Activated naive CD8-positive, alpha-beta T cell treated with anti-CD3 and anti-CD28 coated beads, Interleukin-2, amount 50 U/mL, for 16 hours (primary cell): ENCODE measurements at places on chromosomes 7 and 10.

GRCh38 chr10:29804025-29804852, 169.5 kb upstream of the SVIL start:
- no peak for DNase-seq

DNA sequence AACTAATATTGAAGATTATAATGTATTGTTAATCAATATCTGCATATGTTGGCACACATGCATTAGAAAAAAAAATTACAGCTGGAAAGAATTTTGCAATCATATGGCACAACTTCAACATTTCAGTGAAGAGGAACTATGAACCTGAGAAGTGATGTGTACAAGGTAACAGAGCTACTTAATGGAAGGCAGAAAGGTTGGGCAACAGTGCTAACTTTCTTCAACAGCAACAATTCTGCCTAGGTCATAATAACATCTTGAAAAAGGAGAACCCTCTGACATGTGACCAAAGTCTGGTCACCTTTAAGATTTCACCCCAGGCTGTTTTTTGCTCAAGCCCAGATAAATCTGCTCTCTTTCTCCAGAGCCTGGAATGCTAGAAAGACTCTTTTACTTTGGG, 47.9 kb upstream of the SKAP2 start:
- no peak for DNase-seq

DNA sequence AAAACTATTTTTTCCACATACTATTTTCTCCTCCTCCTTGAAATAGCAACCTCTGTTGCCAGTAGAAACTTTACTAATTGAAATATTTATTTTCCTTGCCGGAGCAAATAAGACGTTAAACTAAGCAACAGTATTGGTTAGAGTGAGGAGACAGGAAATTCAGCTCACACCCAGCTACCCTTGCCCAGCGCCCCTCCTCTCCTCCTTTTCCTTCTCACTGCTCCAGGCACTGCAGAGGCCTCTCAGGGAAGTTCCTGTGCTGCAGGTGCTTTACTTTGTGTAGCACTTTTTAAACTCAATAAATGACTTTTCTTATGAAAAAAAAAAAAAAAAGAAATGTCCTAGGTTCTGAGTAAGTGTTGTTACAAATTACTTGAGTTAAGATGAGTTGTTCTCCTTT, 134.0 kb downstream of the SEMA3E start:
- no peak for DNase-seq

DNA sequence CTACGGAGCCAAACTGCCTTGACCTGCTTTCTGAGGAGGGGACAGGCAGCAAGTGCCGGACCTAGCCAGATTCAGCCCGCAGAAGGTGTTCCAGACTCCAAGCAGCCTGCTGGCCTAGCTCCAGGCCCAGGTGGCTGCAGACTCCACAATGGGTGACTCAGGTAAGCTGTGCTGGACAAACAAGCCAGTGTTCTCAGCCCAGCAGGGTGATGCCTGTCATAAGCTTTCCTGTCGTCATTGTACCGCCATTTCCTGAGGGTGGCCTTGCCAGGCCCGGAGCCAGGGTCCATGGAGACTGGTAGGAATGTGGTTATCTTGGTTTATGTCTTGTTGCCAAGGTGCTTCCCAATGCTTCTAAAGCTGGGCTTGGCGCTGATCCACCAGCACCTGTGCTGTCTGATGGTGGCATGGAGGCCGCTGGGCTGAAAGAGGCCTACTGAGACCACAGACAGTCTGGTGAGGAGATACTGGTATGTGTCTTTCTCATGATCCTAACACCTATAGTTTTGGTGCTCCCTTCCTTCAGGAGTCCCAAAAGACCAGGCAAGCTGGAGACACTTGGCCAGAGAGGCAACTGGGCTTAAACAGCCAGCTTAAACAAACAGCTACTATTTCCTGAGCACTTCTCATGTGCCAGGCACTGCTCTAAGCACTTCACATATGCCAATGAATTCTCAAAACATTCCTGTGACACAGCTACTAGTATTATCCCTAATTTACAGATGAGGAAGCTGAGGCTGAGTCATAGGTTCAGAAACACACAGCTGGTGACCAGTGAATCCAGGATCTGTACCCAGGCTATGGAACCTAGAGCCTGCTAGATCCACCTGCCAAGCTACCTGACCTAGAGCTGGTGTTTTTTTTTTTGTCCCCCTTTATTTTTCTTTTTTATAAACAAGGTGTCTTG, 42.0 kb downstream of the ZC3HC1 start:
- DNase-seq = no peak

DNA sequence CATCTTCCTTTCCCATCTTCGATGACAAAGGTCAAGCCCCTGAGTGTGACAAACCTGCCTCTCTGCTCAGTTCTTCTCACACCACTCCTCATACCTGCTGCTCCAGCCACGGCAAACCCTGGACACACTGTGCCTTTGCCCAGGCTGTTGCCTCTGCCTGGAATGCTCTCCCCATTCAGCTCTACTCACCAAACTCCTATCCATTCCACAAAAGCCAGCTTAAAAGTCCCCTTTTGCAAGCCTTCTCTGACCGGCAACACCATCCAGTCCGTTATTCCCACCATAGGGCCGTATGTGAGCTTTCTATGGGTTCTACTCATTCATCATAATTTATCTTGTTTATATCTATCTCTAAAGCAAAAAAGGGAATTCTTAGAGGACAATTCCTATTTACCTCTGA, 15.2 kb downstream of the GFRA1 start:
- DNase-seq = no peak

DNA sequence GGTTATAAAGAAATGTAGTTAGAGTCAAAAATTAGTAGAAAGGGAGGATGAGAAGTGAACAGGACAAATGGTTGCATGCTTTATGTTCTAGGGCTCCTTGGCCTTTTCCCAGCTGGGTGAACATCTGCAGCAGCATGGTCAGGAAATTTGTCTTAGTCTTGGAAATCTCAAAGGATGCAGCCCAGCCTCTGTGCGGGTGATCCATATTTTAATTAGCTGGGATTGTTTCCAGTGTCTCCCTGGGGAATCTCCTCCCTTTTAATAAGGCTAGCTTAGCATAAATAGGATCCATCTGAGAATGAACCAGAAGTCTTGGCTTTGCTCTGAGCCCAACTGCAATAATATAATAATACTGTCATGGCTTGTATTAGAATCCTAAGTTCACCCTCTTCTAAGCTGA, 198.3 kb downstream of the PRKG1 start:
- DNase-seq = no peak

DNA sequence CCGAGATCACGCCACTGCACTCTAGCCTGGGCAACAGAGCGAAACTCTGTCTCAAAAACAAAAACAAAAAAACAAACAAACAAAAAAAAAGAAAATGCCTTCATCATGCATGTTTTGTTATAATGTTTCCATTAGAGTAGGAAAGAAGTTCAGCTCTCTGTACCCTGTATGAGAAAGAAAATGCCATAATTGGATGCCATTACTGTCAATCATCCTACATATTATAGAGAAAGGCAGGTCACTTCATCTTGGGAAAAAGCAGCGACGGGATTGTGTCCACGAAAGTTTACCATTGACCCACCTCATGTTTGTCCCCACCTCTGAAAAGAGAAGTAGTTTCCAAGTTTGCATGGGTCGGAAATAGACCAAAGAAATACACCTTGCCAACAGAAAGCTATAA, 33.8 kb downstream of the SEC61G start:
- DNase-seq = no peak

DNA sequence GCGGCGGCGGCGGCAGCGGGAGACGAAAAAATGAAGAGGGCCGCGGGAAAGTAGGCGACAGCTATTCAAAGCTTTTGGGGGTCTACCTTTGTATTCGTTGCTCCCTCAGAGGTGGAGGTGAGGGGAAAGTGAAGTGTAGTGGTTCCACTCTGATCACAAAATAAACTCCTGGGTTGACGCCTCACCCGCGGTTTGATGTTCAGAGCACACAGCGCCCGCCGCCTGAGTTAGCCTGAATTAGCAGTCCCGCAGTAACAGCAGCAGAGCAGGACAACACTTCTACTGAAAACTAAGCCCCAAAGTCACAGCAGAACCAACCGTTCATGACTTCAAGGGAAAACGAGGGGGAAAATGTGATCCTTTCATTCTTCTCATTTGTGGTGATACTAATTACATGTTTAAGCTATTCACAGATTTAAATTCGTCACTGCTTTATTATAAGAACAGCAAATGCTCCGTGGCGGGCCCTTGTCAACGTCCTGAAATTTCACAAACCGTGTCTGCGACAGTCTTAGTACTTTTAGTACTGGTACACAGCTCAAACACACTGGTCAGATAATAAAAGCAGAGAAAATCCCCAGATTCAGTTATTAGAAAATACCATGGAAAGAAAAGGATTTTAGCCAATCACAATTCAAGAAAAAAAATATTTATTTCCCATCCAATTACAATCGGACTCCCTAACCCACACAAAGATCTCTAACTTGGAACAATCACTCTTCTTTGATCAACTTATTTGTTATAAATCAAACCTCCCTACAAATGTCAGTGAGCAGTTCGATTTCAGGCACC, 563 bp upstream of the JMJD1C start:
- no peak for DNase-seq

DNA sequence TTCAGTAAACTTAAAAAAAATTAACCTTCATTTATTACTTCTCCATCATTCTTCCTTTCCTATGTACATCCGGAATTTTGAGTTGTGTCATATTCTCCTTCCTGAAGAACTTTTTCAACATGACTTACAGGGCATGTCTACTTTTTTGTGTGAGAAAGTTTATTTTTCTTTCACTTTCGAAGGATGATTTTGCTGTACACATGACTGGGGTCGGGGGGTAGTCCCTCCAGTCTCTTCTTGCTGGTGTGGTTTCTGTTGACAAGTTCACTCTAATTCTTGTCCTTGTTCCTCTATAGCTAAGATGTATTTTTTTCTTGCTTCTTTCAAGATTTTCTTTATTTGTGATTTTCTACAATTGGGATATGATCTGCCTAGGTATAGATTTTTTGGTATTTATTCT, 55.8 kb downstream of the INPP5A start:
- no peak for DNase-seq

DNA sequence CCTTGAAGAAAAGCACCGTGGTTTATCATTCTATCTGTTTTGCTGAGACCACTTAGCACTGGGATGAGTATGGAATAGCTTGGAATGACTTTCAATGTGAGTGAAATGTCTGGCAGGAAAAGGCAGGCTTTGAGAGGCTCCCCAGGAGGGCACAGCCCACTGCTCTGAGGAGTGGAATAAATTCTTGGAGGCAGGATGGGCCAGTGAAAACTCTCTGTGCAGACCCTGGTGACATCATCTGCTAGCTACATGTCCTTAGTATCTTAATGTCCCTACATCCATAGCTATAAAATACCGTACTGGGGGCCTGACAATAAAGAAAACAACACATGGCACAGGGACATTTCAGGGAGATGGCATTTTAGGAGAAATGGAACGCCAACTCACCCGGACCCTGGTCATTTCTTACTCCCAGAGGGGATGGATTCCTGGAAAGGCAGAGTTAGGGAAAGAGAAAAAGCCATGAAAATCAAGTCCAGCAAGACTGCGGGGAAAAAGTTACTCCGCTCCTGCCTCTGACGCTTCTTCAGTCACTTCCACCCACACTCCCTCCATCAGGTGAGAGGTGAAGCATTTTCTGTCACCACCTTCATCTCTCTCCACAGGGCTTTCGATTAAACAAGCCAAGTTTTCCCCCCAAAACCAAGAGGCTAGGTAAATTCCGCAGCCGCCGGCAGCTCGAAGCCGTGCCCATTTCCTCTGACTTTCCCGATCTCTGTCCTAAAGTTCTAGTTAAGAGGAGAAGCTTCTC, 991 bp downstream of the ZNF239 start:
- no peak for DNase-seq

DNA sequence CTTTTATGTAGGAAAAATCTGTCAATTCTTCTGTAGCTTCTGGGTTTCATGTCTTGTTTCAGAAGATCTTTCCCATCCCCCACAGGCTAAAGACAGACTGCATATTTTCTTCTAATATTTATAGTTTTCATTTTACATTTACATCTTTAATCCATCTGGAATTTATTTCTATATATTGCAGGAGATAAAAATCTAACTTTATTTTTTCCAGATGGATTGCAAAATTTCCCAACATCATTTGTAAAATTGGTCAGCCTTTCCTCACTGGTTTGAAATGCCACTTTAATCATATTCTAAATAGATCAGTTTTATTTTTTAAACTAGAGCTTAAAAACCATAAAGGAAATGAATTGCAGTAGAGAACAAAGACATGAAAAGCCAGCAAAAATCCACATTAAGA, 46.9 kb downstream of the TMEM26 start:
- no peak for DNase-seq

GRCh38 chr7:47008461-47008860, 573.5 kb downstream of the TNS3 start:
- DNase-seq = no peak

DNA sequence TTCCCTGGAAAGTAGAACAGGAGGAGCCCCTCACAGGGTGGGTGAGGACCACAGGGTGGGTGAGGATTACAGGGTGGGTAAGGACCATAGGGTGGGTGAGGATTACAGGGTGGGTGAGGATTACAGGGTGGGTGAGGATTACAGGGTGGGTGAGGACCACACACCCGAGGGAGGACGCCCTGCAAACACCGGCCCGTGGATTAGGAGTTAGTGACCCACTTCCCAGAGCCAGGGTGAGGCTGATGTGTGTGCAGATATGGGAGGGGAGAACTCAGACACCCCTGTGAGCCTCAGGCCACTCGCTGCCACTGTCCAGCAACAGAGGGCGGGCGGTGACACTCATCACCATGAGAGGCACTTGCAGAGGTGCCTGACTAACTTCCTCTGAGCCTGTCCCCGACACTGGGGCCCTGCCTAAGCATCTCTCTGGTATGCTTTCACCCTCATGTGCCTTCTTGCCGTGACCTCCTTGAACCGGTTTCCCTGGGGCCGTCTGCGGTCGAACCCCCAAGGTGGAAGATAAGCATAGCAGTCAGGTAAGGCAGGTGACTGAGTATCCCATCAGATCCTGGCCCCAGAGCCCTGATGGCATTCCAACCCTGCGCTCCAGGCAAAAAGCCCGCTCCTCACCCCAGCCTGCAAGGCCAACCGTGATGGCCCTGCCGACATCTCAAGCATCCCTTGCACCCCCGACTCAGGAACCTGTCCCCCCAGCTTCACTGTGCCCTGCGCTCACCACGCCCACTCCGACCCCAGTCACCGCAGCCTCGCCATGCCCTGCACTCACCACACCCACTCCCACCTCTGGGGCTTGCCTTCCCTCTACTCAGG, 74.1 kb downstream of the FAM53B start:
- DNase-seq = no peak

GRCh38 chr10:103931603-103932002, 13.6 kb upstream of the STN1 start:
- no peak for DNase-seq

- no peak for DNase-seq
These were observed 226.1 kb downstream of the PTEN start for GRCh38 chr10:88089498-88089897.

GRCh38 chr7:668139-668931, 58.2 kb upstream of the DNAAF5 start:
- no peak for DNase-seq

- DNase-seq = no peak
These were observed 2.6 kb upstream of the PPP1R3A start for GRCh38 chr7:113921363-113921762.

DNA sequence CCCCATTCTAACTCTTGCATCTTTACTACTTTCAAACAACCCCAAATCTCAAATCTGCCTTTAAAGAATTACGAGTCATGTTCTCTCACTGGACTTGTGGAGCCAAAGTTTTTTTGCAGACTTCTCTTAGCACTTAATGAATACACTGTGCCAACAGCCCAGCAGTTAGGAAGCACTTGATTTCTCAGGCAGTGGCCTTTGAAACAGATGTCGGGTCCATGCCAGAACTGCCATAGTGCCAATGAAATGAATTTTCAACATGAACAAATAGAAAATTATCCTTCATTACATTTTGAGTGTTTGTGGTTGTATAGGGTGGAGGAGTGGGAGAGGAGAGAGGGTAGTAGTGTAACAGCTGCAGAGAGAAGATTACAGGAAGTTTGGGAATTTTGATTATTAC, 5.9 kb downstream of the BORCS7 start:
- no peak for DNase-seq
